ENCODE measurements at places on chromosomes 1 and 21. TPM values are rescaled to one million over a fixed set of nuclear protein-coding genes. Genes with fewer than 3 reads are reported as not detected.

The ERICH3 gene
- 2.3 TPM for polyA plus RNA-seq

The DIO1 gene
- not detected for polyA plus RNA-seq

The VTCN1 gene
- not detected for polyA plus RNA-seq

The BMP8A gene
- polyA plus RNA-seq = 2.5 TPM

The TSACC gene
- polyA plus RNA-seq = not detected

All from brain (organoid and tissue), 16 donors.